Esophagus mucosa (tissue), 1 donor: ENCODE measurements at places on chromosomes 5 and 9.

DNA sequence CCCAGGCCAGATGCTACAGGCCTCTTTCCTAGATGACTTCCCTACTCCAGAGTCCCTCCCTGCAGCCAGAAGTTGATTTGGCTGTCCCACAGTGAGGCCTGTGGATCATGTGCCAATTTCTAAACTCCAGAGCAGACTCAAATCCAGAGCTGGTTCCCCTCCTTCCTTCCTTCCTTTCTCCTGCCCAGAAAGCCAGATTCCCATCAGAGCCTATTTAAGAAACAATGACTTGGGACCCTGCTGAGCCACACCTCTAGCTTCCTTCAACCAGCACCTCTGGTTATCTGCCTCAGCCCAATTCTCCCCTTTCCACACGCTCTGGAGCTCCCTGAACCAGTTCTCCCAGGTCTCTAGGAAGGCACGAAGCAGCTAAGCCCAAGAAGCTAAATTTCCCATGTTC, 7.2 kb downstream of the FAM219A start:
- ATAC-seq, result peak; percentile 67

GRCh38 chr9:126376311-126377175, 49.9 kb downstream of the MVB12B start:
- ATAC-seq, result no peak

- ATAC-seq, result no peak
Observed at GRCh38 chr5:57176350-57176857, 2.5 kb downstream of the GPBP1 start.

DNA sequence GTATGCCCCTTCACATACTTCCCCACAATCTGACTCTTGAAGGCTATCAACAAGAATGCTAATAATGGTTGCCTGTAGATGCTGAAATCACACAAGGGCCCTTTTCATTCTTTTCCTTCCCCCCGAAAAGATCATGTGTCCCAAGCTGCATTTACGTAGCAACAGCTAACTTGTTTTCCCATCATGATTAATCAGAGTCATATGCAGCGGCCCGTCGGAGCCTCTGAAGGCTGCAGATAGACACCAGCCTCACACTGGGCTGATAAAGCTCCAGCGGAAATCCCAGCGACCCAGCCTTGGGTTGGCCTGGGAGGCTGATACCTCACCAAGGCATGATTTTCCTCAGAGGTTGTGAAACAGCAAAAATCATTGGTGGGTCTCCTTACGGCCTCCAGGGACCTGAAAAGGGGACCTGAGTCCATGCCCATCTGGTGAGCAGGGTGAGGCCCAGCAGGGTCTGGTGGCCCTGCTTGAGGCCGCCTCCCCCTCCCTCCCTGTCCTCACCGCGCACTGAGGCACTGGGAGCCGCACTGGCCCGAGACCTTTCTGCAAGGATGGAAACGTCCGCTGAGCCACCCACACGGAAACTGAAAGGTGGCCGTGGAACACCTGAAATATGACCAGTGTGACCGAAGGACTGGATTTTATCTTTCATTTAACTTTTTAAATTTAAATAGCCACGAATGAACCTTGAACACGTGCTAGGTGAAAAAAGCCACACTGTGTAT, 114.2 kb upstream of the PHYKPL start:
- no peak for ATAC-seq

DNA sequence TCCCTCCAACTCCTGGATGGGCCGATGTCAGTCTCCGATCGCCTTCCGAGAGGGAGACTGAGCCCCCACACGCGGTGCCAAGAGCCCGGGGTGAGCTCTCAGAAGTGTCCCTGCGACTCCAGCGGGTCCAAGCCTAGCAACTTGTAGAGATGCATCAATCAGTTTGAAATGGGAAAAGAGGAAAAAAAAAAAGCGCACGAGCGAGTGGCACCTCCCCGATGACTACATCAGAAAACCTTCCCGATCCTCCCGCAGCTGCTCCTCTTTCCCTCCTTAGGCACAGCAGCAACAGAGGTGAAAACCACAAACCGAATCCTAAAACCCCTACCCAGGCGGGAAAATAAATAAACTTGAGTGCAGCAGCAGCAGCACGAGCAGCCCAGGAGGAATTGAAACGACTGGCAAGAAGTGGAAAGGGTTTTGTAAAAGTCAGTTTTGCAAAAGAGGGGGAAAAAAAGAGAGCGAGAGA, 1.0 kb upstream of the EFNA5 start:
- ATAC-seq, result no peak

DNA sequence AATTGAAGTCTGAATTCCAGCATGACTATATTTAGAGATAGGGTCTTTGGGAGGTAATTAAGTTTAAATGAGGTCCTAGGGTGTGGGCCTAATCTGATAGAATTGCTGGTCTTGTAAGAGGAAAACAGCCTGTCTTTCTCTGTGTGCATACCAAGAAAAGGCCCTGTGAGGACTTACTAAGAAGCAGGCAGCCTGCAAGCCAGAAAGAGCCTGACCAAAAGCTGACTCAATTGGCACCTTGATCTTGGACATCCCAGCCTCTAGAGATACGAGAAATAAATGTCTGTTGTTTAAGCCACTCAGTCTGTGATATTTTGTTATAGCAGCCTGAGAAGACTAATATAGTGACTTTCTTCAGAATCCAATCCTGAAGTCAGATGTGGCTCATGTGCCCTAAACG, 14.6 kb downstream of the ARL14EPL start:
- no peak for ATAC-seq

- no peak for ATAC-seq
Observed at GRCh38 chr5:123164054-123164453, 75.0 kb downstream of the PRDM6 start.

GRCh38 chr5:80190960-80191359, 64.9 kb downstream of the SERINC5 start:
- ATAC-seq, result no peak
